GM13976 (cell line): ENCODE measurements at places on chromosomes 16 and 17.

- DNase-seq: peak; percentile 45
Measured at GRCh38 chr17:55601874-55602364, 90.7 kb upstream of the SMIM36 start.

- no peak for DNase-seq
Measured at GRCh38 chr17:15397620-15398019, 56.2 kb upstream of the TEKT3 start.

DNA sequence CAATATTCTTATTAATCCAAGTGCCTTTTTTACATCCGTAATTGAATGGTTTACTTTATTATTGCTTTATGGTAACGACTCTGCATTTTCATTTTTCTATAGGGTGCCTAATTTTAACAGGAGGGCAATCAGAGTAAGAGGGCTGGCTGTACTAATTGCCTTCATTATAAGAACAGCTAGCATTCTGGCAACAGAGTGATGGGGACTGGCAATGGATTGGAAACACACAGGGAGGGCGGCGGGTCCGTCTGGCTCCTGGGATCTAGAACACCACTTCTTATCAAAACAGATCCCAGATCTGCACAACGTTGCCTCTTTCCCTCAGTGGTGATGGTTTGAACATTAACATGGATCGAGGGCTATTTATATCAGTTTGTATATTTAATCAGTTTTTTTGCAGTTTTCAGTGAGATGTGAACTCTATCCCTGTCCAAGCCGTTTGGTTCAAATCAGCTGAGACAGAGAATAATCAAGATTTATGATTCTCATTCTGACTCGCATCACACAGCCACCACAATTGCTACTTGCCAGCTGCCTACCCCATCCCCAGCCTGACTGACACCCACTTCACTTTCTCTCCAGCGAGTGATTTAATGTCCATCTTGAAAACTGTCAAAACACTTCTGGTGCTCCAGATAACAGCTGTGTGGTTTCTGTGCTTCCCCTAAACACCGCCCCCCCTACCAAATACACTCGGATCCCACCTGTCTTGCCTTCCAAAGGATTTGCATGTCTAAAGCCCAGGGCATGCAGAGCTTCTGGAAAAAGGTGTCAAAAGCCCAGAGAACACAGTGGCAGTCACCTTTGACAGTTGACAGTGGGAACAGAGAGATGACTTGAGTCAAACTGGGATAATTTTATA, 327.9 kb downstream of the HS3ST4 start:
- DNase-seq: no peak

GRCh38 chr17:31680126-31680525, 178.9 kb downstream of the COPRS start:
- peak; percentile 67 for DNase-seq

DNA sequence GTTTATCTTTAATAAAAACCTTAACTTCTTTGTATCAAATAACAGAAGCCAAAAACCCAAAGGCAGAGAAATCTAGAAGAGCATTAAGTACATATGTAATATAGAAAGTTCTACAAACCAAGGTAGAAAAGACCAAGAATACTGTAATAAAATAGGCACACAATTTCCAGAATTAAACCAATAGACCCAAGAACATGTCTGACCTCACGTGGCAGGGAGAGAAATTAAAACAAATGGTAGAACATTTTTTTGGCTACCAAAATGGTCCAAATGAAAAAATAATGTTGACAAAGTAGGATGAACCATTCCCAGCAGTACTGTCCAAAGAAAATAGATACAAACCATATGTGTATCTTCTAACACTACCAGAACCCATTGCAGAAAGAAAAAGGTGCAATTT, 183.5 kb downstream of the CPPED1 start:
- DNase-seq: no peak

DNA sequence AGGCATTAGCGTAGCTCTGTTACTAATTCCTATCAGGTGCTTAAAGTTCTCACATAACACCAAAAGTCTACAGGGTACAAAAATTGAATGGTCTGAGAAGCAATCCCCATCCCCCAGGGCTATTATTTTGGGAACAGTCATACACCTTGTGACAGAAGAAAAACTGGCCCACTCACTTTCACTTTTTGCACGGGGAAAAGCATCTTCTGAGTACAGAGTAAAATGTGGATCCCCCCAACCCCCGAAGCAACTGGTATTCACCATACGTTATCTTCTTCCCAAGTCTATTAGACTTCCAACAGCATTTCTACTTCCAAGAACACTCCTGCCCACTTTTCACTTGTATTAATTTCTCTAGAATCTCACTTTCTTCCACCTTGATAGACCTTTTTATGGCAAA, 11.8 kb downstream of the GGA3 start:
- no peak for DNase-seq

- DNase-seq: no peak
Measured at GRCh38 chr17:82793974-82794630, 42.2 kb downstream of the TBCD start.

GRCh38 chr17:67435122-67435521, 58.0 kb downstream of the PITPNC1 start:
- no peak for DNase-seq

DNA sequence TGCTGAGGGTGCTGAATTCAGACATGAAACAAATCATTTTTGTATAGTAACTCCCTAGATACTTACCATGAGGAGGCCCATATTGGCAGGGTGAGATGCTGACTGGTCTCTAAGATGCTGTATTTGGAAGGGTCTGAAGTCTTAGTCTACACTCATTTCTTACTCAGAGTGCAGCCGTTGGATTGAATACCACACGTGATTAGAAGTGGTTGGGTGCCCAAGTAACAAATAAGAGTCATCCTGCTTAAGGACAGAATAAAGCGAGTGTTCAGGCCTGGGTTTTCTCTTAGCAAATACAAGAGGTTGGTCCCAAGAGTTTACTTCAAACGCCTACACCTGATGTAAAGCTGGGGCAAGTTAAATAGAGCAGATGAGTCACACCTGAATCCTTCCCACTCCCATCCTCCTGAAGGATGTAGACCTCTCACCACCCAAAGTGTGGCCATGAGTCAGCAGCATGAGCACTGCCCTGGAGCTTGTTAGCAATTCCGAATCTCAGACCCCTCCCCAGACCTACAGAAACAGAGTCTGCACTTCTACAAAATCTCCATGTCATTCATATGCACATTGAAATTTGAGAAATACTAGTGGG, 284.6 kb upstream of the CDH5 start:
- no peak for DNase-seq

DNA sequence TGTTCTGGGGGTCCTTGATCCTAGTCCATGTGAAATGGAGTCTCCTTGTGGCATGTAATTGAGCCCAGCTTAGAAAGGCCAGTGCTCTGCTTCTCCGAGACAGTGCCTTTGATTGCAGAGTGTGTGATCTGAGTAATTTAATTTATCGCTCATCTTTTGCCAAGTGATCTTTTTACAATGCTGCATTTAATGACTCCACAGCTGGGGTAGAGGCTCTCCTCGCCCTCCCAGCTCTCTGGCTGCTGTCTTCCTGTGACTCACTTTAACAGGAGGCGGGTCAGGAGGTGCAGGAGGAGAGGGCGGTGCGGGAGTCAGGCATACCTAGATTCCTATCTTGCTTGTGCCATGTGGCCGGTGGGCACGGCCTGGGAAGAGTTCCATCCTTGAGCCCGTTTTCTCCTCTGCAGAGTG, 113.4 kb upstream of the FOXF1 start:
- DNase-seq: no peak

DNA sequence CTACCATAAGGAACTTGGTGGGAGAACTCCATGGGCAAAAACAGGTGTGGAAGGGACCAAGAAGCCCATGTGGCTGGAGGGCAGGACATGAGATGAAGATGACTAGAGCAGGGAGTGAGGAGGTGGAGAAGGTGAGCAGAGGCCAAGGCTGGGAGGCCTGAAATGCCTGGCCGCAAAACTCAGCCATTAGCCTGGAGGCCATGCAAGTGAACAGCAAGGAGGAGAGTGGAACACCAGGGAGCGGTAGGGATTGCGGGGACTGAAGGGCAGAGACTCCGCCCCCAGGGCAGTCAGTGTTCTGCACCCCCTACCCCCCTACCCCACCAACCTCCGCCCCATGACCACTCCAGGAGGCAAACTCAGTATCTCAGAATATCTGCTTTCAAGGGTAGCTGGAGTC, 17.0 kb downstream of the BCL7C start:
- no peak for DNase-seq

- DNase-seq: no peak
Measured at GRCh38 chr17:82315703-82316358, 1.6 kb downstream of the CD7 start.

GRCh38 chr16:27972500-27972899, 91.0 kb downstream of the GSG1L start:
- peak; percentile 72 for DNase-seq

DNA sequence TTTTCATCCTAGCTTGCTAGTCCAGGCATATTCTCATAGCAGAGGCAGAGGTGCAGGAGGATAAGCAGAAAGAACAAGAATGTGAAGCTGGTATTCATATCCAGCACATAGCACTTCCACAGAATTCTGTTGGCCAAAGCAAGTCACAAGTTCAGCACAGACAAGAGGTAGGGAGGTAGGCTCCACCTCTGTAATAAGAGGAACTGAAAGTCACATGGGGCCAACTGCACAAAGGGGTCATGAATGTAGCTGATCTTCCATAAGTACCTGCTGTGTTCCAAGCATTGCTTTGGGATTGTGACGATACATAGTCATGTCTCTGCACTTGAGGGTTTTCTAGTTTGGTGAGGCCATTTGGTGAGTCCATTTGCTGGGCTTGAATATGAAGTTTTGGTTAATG, 110.8 kb upstream of the MPHOSPH6 start:
- no peak for DNase-seq
